Large intestine (tissue), 12 donors: ENCODE measurements at places on chromosomes 7 and 10. TPM values are rescaled to one million over a fixed set of nuclear protein-coding genes. Genes with fewer than 3 reads are reported as not detected.
A peak's percentile ranks its signal among the peaks of the same experiment; 100 is the strongest.

Gene SUV39H2
- 10.9 TPM for polyA plus RNA-seq

Gene CLRN3
- 121 TPM for polyA plus RNA-seq

Gene CD36
- 84.9 TPM for polyA plus RNA-seq

Gene HOGA1
- 3.2 TPM for polyA plus RNA-seq

Gene NUTM2E
- 0.09 TPM for polyA plus RNA-seq

Gene BLNK
- 27.4 TPM for polyA plus RNA-seq

Gene AMZ1
- polyA plus RNA-seq, result 0.34 TPM

Gene GIMAP1
- 2.2 TPM for polyA plus RNA-seq

Gene GOT1
- polyA plus RNA-seq, result 31.3 TPM

DNA sequence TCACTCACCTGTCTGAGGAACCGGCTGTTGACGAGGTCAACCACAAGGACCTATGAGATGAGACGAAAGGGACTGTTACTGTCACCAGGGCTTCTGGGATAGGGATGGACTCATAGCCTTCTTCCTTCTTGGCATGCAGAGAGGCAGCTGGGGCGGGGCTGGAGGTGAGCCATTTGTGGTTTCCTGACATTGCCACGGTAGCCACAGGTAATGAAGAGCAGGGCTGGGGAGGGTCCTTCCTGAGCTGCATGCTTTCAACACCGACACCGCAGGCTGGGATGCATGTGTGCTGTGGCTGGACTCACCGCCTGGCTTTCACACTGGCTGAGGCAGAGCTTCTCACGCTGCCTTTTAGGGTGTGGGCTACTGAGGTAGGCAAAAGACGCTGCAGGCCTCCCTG, 46.4 kb upstream of the MKRN1 start:
- no peak for DNase-seq

GRCh38 chr10:68053553-68053952, 21.5 kb downstream of the HERC4 start:
- no peak for DNase-seq

DNA sequence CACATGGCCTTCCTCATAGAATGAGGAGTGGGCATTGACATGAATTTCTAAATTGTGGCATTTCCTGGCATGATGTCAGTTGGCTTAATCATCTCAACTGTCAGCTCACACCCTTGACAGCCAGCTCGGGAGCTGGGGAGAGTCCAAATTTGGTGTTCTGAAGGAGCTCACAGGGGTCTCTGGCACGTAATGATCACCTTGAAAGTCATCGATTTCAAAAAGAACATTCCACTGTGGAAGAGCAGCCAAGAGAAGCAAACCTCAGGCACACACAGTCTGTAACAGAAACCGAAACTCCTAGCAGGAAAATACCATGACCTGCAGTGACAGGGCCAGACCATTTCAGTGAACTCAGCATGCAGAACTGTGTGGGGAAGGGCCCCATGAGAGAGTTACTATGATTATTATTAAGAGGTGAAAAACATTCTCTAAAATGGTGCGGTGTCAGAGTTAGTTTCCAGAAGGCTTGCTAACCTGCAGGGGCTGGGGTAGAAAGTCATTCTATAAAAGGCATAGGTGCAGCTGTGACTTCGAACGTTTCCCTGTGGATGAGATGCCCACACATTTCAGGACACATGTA, 26.4 kb upstream of the KLF6 start:
- peak; percentile 89 for DNase-seq

GRCh38 chr7:116953372-116953905, at the start of gene ST7:
Gene ST7, plus strand, starts transcription at chr7:116953501. Its CDS starts 40 bp downstream, at chr7:116953541.
- DNase-seq, result peak; percentile 91

DNA sequence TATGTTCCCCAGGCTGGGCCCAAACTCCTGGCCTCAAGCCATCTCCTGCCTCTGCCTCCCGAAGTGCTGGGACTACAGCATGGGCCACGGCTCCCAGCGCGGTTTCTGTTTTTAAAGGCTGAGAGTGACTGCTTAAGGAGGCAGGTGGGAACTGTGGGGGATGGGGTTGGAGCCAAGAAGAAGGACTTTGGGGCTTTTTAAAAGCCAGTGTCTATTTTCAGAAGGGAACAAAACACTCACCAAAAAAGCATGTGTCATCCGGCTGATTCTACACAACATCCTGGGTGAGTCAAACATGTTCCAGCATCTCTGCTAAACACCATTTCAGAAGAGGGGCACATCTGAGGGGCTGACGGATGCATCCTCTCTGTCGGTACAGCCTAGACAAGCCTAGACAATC, 824.5 kb downstream of the TYW1 start:
- no peak for DNase-seq

DNA sequence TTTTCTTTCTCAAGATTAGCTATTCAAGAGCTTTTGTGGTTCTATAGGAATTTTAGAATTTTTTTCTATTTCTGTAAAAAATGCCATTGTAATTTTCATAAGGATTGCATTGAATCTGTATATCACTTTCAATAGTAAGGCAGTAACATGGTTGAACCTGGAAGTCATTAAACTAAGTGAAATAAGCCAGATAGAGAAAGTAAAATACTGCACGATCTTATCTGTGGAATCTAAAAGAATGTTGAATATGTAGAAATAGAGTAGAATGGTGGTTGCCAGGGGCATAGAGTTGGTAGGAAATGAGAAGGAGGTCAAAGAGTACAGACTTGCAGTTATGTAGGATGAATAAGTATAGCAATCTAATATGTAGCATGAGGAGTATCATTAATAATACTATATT, 1073.5 kb upstream of the LRRN3 start:
- DNase-seq, result no peak

DNA sequence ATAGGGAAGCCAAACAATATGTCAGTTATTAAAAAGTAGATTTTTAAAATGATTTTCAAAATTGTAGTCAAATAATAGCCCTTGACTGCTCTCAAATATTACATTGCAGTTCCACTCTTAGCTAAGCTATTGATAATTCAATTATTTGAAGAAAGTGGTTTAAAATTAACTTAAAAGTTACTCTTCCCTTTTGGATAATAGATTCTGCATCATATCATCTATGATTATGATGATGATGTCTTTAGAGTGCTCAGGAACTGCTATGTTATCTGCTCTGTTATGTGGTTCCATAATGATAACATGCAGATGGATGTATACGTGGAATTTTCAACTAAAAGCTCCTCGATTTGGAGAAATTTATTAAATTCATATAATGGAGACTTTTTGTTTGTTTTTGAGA, 110.0 kb downstream of the ADAM22 start:
- DNase-seq, result no peak

DNA sequence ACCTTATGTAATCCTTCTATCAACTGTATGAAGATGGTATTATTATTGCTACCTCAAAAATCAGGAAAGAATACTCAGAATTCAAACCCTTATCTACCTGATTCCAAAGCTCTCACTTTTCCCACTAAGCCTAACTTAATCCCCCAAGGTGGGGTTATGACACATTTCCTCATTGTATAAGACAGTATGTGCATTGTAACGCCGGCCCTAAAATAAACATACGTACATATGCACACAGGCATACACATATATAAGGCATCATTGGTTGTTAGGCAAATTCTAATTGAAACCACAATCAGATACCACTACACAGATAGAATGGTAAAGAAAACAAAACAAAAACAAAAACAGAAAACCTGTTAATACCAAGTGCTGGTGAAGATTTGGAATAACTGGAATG, 556.5 kb downstream of the INHBA start:
- no peak for DNase-seq

- peak; percentile 29 for DNase-seq
Measured at GRCh38 chr10:323651-324293, 188.5 kb downstream of the ZMYND11 start.

DNA sequence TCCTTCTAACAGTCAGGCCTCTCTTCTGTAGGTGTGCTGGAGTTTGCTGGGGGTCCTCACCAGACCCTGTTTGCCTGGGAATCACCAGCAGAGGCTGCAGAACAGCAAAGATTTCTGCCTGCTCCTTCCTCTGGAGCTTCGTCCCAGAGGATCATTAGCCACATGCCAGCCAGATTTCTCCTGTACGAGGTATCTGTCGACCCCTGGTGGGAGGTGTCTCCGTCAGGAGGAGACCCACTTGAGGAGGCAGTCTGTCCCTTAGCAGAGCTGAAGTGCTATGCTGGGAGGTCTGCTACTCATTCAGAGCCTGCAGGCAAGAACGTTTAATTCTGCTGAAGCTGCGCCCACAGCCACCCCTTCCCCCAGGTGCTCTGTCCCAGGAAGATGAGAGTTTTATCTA, 611.1 kb upstream of the COBL start:
- no peak for DNase-seq

DNA sequence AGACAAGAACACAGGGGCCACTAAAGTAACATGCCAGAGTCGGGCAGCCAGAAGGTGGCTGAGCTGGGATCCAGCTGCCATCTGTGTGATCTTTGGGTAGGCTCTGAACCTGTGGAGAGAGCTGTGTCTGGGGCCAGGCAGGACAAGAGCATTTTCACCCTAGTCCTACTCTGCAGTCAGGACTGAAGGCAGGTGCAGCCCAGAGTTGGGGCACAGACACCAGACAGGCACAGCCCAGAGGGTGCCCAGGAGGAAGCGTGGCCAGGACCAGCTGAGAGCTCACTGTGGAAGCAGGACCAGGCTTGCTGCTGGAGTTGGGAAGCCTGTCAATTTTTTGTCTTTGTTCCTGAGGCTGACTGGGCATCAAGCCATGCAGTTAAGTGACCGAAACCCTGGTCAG, 113.6 kb downstream of the ADCY1 start:
- DNase-seq, result no peak

GRCh38 chr10:118850418-118851061, 95.8 kb upstream of the CACUL1 start:
- DNase-seq, result peak; percentile 19

DNA sequence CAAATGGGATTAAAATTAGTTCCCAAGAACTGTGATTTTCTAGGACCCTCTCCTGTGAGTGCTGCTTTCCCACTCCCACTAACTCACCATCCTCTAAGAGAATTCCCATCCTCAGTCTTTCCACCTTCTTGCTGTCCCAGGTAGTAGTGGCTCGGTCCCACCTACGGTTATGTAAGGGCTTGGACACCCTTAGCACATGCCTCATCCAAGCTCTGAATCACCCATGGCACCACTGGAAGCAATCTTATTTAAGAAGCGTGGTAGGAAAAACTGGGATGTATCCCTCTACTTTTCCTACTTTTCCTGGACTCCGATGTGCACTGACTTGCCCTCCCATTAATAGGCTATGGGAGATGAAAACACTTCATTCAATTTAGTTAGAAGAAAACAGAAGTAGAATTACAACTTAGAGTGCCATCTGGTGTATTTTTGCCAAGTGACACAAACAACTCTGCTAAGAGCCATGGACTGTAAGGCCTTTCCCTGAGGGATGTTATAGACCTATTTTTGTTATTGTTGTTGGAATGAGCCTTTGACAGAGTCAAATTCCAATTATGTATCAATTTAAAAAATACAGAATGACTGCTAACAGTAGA, 13.7 kb upstream of the ANKRD22 start:
- DNase-seq, result peak; percentile 44

DNA sequence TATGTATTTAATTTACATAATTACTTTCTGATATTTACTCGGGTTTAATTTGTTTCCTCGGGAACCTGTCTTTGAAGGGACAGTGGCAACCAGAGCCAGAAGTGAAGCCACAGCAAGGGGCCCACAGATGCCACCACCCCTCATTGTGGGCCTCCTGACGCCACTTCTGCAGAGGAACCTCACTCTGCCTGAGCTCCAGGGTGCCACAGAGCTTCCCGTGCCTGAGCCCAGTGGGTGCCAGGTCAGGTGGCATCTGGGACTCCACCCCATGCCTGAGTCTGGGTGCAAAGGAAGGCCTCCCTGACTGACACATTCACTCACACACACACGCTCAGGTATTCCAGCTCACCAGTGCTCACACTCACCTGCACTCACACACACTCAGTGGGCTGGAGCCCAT, 213.7 kb downstream of the GRID1 start:
- no peak for DNase-seq

DNA sequence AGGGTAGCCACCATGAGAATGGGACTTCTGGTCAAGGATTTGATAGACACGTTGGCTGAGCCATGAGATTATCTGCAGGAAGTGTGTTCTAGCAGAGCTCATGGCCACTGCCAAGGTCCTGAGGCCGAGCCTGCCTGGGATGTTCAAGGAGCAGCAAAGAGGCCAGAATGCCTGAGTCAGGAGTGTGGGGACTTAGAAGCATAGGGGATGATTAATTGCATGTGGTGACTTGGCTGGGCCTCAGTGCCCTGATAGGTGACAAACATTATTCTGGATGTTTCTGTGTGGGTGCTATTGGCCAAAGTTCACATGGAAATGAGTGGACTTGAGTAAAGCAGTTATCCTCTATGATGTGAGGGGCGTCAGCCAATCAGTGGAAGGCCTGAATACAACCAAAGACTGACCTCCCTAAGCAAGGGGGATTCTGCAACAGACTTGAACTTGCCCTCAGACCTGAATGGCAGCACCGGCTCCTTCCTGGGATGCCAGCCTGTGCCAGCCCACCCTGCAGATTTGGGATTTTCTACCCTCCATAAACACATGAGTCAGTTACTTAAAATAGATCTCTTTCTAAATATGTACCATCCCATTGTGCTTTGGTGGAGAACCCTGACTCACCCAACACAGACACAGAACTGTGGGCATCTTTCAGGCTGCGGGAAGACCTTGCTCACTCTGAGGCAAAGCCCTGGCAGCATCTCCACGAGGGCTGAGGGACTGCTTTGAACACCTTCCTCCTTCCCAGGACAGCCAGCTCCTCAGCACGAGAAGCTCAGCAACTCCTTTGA, 363.9 kb upstream of the MGMT start:
- no peak for DNase-seq

- DNase-seq, result no peak
Measured at GRCh38 chr10:120644556-120645410, 187.8 kb downstream of the PLPP4 start.
